ENCODE measurements at places on chromosomes 4 and X.

- DNase-seq, result no peak
These were observed 48.1 kb upstream of the ENPP6 start for GRCh38 chr4:184265546-184266351.

- no peak for DNase-seq
These were observed 332.7 kb downstream of the MID1IP1 start for GRCh38 chrX:39133971-39134370.

GRCh38 chrX:52574416-52575275 is 57.8 kb upstream of the XAGE1B start:
- peak; percentile 23 for DNase-seq

DNA sequence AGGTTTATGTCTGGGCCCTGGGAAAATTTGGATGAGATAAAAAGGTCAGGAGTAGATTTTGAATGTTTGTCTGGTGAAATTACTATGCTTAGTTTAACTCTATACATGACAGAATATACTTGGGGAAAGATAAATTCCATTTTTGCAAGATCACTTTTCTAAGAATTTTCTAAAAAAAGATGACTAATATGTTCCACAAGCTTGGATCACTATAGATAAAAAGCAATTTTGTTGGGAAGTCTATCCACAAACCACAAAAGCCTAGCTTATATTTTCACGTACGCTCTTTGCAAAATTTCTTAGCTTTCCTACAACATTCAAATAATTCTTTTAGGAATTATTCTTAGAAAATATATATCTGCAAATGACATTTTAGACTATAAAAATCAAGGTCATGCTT is 20.6 kb upstream of the COQ2 start:
- DNase-seq, result no peak

DNA sequence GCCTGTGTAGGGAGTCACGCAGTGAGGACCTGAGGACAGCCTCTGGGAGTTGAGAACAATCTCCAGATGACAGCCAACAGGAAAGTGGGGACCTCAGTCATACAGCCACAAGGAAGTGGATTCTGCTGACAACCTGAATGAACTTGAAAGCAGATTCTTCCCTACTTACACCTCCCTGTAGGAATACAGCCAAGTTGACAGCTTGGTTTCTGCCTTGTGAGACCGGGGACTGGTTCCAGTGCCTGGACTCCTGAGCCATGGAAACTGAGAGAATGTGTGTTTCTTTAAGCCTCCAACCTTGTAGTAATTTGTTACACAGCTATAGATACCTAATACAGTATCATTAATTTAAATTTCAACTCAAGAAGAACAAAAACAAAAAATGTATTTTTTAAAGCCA is 107.5 kb downstream of the CNKSR2 start:
- peak; percentile 19 for DNase-seq

DNA sequence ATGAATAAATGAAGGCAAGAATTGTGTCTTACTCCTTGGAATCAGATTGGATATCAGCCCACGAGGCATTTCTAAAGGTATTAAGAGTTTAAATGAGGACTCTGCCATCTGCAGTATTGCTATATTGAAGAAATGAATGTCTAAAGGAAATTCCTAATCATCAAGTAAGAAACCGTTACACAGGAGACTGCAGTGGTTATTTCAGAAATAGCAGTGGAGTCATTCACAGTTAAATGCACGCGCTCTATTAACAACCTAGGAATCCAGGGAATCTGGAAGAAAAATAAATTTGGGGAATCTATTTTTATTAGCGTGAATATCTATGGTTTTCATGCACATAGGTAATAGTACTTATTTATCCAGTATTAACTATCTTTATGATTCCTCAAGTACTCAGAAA is 334.2 kb downstream of the TENM3 start:
- no peak for DNase-seq

DNA sequence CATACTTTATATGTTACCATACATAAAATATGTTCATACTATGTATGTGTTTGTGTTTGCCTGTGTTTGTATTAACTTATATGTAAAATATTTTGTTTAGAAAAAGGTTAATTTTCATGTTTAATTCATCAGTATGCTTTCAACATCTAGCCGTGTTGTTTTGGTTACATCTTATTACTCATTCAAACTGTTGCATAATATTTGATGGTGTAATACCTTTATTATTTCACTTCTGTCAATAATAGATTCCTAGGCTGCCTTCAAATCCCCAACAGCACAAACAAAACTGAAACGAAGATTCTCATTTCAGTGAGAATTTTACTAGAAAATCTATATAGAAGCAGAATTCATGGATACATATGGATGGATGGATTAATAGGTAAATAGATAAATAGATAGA is 462.3 kb upstream of the ADGRL3 start:
- no peak for DNase-seq

- DNase-seq, result no peak
These were observed 40.4 kb downstream of the FOXR2 start for GRCh38 chrX:55663584-55663983.

DNA sequence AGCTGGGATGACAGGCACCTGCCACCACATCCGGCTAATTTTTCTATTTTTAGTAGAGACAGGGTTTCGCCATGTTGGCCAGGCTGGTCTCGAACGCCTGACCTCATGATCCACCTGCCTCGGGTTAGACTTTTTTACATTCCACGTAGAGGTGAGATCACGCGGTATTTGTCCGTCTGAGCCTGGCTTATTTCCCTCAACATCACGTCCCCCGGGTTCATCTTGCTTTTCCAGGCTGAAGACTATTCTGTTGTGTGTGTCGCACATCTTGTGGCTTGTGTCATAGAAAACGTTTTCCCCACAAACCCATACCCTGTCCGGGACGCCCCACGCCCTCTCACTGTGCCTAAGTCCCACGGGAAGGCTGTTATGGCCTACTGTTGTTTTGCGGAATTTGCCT is 185.3 kb downstream of the CRLF2 start:
- DNase-seq, result no peak

DNA sequence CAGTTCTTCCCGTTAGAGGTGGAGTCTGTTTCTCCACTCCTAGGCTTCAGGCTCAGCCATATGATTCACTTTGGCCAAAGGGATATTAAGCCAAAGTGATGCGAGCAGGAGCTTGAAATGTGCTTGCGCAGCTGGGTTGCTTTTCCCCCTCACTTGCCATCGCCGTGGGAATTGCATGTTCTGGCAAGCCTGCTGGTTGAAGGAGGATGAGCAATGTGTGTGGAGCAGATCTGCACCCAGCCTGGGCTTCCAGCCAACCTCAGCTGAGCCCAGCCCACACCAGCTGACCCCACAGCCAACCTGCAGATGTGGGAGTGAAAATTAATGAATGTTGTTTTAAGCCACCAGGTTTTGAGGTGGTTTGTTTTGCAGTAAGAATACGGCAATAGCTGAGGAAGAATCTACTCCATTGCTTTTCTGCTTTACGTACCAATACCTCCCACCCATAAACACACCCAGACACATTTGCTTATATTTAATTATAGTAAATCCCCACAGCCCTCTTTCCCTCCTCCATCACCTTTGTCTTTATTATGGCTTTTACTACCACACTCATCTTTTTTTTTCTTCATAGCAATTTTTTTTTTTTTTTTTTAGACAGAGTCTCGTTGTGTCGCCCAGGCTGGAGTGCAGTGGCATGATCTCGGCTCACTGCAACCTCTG is 132.8 kb upstream of the FUNDC1 start:
- peak; percentile 97 for DNase-seq

- DNase-seq, result no peak
These were observed 53.9 kb upstream of the RPS6KA3 start for GRCh38 chrX:20320461-20321159.
